ENCODE measurements at places on chromosomes 3 and 15.
A peak's percentile ranks its signal among the peaks of the same experiment; 100 is the strongest.

DNA sequence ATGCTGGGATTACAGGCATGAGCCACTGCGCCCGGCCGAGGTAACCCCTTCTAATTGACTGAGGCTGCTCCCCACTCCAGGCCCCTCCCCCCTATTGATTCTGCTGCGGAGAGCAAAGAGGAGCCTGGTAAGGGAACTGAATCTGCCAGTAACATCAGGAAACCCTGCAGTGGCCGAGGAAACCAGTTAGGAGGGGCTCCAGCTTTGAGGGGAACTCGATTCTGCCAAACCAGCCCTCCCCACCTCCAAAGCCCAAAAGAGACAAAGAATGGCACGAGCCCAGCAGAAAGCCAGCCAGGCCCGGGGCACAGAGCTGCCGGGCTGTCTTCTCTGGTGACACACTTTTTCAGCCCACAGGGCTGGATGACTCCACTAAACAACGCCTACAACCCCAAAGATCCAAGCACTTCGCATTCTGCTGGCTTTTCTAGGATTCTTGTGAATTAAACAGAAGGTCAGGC, 15.0 kb upstream of the ACAD9 start:
- DNase-seq = no peak

DNA sequence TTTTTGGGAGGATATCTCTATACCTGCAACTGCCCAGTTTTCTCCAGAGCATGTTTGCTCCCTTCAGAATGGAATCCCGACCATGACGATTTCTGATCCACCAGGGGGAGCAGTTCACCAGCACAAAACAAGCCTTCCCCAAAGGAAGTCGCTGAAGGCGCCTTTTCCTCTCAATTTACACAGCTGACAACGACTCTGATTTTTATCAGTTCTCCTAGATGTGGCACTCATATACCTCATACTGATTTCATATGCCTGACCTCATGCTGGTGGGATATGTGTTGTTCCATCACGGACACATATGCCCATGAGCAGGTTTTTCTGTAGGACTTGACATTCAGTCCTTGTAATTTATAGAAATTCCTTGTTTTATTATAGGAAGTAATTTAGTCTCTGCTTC, 1028.2 kb downstream of the MCTP2 start:
- DNase-seq = peak; percentile 2

- peak; percentile 34 for DNase-seq
Observed at GRCh38 chr15:33292717-33293307, 18.0 kb upstream of the RYR3 start.

- DNase-seq = no peak
Observed at GRCh38 chr3:112734171-112734570, 93.2 kb upstream of the CCDC80 start.

DNA sequence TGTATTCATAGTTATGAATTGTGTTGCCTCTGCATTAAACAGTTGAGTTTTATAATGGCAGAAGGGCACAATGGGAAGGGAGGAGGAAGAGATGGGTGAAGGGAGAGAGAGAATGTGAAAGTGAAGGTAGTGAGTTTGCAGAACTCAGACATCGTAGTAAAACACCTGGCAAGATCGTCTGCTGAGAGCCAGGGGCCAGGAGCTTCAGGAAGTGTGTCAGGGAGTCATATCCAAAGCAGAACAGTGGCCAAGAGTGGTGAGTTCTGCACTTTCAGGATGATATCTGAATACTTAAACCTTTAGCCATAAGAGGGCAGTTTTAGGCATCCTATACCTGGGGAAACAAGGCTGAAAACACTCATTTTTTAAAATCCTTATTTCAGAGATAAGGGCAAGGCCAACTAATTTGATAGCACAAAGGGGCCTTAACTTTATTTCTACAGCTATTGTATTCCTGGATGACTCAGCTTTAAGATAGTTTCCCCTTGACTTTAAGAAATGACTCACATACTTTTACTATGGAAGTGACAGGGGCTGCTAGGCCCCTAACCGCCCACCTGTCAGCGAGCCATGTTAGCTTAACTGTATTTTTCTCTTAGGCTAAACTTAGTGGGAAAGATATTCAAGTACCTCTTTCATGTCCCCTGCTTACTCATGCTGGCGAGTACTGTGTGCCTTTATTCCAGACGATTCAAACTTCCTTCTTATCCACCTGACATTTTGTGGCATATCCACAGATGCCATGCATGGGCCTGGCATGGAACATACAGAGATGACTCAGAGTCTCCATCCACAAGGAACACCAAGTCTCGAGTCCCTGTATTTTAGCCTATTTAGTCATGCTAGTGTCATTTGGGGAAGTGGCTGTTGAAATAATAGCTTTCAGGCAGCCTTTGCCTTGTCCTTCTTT, 53.9 kb downstream of the RLBP1 start:
- no peak for DNase-seq

DNA sequence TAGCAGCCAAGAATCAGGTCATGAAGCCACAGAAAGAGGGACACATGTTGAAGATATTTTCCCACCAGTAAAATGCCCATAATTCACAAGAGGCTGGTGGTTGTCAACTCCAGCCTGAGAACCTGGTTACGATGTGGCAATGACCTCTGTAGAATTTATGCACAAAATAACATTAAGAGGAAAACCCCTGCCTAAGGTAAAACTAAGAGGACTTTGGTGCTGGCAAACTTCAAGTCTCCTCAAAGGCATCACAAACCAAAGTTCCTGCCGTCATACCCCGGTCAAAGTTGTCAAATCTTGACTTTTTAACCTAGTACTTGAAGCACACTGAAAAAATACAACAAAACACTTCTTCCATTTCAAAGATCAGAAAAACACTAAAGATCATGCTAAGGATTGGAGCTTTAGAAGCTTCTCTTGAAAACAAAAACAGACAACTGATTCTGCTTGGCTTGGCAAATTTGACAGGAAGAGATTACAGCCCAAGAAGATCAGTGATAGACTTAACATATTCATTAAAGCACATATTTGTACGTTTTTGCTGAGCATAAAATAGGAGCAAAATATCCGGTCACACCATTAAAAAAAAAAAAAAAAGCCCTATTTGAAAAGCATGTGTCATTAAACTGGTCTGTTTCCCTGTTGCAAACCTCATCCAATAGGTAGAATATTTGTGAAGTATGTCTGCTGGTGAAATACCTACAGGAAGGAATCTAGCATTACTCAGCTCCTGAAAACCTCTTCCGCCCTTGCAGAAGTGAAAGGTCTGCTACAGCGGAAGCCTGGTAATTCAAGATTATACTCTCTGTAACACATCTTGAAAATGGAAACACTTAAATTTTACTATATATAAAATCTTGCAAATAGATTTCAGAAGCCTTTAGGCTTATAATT, 22.8 kb downstream of the EIF4E3 start:
- no peak for DNase-seq

DNA sequence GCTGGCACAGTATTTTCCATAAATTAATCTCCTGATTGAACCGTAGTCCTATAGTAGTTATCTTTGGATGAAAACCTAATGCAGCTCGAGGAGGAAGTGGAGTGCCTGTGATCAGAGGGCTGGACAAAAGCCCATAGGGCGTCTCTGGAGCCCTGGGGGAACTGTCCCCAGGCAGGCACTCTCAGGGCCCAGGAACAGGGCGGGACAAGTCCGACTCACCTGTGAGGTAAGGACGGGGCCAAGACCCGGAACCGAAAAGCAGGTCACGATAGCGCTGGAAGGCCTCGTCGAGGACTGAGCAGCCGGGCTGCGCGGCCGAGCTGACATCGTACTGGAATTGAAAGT, 341 bp downstream of the HEXA start:
- DNase-seq = no peak

DNA sequence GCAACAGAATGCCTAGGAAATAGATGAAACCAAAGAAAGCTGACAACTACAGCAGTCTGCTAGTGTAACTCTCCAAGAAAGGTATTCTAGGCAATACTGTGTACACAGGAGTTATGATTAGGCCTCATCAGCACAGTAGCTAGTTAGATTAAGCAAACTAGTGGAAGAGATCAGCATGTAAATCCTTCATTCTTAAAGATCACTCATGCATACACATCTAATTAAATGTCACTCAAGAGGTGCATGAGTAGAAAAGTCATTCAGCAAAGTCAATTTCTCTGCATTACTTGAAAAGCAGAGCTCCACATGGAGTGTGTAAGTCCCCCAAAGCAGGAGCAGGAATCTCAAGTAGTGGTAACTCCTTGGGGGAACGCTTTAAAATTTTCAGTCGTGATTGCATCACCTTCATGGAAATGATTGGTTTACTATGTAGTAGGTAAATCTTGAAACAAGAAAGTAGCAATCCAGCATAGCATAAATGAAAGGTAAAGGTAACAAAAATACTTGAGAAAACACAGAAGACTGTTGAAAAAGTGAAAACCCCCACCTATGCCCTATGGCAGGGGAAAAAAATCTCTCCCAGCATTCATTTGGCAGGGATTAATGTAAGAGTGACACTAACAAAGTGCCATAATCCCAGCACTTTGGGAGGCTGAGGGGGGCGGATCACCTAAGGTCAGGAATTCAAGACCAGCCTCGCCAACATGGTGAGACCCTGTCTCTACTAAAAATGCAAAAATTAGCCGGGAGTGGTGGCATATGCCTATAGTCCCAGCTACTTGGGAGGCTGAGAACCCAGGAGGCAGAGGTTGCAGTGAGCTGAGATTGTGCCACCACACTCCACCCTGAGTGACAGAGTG, 29.4 kb upstream of the PPIB start:
- no peak for DNase-seq

DNA sequence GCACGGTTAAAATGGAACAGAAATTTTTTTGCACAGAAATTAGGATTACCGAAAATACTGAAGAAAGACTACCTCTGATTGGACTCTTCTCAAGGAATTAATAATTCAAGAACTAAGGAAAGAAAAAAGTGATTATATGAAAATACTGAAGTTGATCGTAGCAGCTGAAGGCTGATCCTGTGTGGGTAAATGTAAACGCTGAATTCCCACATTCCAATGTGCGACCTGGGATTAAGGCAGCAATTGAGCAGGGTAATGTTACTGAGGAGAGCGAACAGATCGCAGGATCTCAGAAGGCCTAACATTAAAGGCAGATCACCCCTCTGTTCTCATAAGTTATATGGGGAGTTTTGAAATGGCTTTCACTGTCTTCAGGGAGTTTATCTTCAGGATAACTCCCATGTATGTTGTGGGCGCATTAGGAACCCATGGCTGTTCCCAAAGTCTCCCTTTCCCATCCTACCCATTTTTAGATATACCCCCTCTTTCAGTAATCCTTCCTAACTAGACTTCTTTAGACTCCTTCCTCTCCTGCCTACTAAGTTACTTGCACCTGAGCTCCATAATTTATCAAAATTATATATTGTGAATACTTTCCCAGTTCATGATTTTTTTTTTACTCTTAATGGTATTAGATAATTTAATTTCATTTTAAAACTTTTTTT, 1.0 kb upstream of the UBL7 start:
- DNase-seq = no peak

DNA sequence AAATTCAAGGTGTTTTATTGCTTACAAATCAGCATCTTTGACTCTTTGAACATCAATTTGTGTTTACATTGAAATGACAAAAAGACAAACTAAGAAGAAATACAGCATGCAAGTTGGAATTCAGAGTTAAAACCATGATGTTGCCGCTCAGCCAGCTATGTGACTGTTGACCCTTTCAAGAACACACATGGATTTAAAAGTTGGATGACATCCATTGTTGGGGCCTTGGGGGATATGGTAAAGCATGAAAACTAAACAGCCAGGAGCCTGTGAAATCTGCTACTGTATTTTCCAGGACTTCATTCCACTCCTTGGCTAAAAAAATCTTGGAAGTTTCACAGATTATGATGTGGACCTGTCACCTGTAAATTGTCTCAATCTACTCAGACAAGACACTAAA, 4.6 kb downstream of the P2RY1 start:
- no peak for DNase-seq

DNA sequence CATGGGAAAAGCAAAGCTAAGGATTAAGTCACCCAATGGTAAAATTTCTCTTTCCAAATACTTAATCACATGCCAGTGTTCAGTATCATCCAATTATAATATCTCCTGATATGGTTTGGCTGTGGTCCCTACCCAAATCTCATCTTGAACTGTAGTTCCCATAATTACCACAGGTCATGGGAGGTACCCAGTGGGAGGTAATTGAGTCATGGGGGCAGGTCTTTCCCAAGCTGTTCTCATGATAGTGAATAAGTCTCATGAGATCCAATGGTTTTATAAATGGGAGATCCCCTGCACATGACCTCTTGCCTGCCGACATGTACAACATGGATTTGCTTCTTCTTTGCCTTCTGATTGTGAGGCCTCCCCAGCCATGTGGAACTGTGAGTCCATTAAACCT, 26.1 kb upstream of the NMB start:
- DNase-seq = no peak

GRCh38 chr3:108822123-108822897, at the start of gene TRAT1:
Gene TRAT1 (plus strand): TSS chr3:108822786. CDS start chr3:108822928, 142 bp downstream.
- DNase-seq = no peak

- DNase-seq = no peak
Observed at GRCh38 chr3:14494973-14495300, 45.2 kb downstream of the GRIP2 start.

- DNase-seq = no peak
Observed at GRCh38 chr15:27970661-27971392, 128.3 kb downstream of the OCA2 start.

DNA sequence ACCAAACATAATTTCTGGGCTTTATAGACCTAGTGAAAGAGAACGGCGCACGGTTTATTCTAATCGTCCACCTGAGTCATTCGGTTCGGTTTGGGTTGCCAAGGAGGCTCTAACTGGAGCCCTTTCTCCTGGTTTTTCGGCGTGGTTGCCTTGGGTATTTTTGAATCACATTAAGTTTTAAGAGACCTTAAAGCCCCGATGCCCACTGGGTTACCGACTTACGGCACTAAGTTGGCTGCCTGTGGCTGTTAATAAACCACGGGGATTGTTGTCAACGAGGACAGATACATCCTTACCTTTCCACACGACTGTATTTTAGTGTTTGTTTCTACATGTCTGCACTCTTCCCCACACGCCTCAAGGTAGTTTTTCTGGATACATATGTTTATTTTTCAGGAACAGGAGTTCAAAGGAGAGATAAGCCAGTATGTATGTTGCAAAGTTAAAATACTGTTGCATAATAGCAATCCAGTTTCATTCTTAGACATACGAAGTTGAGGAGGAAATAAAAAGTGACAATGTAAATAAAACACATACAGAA, 1.2 kb upstream of the ANP32A start:
- DNase-seq = no peak

DNA sequence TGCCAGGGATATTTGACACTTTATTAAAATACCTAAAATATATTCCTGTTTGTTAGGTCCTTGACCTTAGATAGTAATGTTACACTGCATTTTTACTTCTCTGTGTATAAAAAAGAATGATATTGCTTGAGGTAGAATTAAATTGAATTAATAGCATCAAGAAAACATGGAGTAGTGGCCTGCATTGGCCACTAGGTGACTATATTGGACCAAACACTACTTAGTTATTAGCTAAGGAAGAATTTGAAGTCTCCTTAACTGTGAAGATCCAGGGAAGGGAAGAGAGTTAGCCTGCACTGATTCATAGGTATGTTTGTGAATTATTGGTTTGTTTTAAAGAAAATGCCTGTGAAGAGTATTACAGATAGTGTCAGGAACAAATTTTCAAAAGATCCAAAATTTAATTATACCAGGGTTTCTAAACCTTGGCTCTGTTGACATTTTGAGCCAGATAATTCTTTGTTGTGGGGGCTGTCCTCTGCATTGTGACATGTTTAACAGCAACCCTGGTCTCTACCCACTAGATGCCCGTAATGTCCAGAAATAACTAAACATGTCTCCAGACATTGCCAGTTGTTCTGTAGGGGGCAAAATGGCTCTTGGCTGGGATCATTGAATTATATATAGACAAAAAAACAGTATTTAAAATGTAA, 103.6 kb upstream of the THSD4 start:
- DNase-seq = no peak

Measured in NCI-H1092 (cell line).